Lower leg skin (tissue), 4 donors: ENCODE measurements at places on chromosomes 16 and 17.

DNA sequence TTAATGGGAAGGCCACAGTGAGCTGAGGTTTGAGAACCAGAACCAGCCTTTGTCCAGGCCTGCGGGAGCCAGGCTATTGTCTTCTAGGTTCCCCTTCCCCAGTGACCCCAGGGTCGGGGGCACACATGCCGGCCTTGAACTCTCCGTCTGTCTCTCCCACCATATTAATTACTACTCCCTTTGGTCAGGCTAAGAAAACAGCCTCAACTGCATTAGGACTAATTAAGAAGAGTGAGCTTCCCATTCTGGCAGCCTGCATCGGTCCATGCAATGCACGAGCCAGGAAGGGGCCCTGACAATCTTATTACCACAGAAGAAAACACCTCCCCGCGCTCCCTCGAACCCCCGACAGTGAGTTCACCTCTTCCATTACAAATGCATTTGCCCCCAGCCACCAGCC is 380.2 kb upstream of the ZFHX3 start:
- DNase-seq = no peak

DNA sequence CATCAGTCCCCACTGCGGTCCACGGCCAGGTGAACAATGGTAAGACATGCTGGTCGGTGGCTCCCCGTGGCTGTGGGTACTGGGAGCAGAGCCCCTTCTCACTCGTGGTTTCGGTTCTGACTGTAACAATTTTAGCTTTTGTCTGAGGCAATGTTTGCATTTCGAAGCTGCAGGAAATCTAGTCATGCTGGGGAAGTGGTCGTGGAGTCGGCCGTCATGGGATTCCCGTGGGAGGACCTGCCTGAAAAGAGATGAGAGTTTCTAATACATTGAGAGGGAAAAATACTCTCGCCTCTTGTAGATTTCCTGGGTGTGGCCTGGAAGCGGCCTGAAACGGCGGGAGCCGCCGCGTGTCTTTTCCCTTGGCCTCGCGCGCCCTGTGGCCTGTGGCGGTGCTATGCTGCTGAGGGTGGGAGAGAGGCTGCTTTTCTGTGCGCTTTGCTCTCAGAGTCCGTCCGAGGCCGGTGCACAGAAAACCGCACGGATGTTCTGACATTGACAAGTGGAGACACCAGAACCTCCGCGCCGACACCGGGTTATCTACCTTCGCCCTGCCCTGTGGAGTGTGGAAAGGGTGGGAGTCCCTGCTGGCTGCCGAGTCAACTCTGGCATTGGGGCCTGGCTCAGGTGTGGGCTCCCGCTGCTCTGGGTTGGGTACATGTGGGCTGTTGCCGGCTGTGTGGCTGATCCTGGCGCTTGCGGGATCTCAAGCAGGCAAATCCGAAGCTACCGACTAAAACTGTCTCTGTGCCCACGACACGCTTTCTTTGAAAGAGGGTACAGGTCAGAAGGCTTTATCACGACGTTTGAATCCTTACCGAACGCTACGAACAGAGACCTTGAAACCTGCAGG is 60.8 kb downstream of the WDR45B start:
- DNase-seq = no peak

DNA sequence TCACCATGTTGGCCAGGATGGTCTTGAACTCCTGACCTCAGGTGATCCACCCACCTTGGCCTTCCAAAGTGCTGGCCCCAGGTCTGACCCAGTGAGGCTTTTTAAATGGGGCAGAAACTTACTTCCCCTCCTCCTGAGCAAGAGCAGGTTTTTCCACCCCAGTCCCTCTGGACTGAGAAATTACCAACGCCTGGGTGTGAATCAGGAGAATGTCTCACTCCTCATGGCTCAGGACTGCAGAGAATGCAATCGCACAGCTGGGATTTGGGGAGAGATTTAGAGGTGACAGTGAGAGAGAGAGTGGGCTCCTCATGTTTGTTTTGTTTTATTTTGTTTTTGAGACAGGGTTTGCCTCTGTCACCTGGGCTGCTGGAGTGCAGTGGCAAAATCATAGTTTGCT is 203.6 kb downstream of the RAB11FIP4 start:
- DNase-seq = no peak

- no peak for DNase-seq
Observed at GRCh38 chr16:84367297-84367680, 1.0 kb upstream of the ATP2C2 start.

DNA sequence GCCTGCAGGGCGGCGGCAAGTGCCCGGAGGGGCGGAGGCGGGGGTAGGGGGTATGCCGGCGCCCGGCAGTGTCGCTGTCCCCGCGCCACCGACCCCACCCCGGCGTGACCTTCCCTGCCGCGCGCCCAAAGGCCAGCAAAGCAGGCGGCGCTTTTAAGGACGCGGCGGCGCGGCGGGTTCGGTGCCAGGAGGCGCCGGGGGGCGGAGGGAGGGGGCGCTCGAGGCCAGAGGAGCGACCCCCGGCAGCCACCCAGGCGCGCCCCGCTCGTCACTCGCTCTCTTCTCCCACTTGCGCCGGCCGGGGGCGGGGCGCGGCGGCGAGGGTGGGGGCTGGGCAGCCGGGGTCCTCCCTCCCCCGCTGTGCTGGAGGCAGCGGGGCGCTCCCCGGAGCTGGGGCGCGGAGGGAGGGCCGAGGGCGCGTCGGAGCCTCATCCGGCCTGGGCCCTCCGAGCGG is 8.6 kb upstream of the BAHCC1 start:
- no peak for DNase-seq

- DNase-seq = no peak
Observed at GRCh38 chr16:87621976-87622713, 19.8 kb downstream of the JPH3 start.

DNA sequence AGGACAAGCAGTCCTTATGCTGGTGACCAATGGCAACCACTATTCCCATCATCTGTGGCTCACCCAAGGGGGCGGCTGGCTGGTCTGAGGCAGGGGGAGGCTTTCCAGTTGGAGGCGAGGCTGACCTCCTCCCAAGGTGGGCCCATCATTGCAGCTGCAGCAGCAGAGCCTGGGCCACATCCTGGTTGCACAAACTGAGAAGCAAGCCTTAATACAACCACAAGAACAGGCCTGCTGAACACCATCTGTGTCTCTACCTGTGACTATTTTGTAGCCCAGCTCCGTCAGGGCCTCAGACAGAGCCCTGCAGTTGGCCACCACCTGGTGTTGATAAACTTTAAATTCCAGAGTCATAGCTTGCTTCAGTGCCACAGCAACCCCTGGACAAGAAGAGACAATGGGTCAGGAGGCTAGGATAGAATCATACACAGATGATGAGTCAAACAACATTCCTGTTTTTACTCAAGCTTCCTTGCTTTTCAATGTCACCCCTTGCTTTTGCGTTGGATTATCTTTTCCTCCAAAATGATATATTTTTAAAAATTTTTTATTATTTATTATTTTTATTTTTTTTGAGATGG is 17.9 kb downstream of the SMCR8 start:
- DNase-seq = no peak

GRCh38 chr17:21036361-21036881 is 6.4 kb downstream of the USP22 start:
- DNase-seq = peak; percentile 25

GRCh38 chr17:29018788-29019474 is 13.1 kb upstream of the SEZ6 start:
- DNase-seq = no peak

DNA sequence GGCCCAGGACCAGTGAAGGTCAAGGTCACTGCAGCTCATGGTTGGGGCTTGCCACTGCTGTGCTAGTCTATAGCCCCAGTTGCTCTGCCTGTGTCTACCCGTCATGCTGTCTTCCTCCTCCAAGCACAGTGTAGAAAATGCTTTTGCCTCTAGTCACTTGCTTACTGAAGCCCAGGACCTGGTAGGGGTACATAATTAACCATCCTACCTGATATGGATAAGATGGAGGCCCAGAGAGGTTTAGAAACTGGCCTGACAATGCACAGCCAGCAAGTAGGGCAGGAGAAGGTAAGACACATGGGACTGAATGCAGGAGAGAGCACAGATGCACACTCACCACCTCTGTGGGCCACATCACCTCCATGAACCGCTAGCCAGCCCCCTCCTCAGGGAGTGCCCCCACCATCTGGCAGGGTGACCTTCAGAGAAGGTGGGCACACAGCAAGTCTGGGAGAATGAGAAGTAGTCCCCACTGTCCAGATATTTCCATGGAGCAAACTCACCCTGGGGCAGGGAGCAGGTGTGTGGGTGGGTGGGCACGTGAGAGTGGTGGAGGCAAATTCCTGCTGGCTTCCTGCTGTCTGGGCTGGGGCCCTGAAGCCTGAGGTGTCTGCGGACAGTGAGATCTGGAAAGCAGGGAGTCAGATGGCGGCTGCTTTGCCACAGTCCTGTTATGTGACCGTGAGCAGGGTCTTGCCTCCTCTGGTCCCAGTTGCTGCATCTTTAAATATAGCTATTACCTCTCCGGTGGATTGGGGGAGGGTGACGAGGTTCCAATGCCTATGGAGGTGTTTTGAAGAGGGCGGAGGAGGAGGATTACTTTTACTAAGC is 1.0 kb downstream of the CX3CL1 start:
- no peak for DNase-seq

DNA sequence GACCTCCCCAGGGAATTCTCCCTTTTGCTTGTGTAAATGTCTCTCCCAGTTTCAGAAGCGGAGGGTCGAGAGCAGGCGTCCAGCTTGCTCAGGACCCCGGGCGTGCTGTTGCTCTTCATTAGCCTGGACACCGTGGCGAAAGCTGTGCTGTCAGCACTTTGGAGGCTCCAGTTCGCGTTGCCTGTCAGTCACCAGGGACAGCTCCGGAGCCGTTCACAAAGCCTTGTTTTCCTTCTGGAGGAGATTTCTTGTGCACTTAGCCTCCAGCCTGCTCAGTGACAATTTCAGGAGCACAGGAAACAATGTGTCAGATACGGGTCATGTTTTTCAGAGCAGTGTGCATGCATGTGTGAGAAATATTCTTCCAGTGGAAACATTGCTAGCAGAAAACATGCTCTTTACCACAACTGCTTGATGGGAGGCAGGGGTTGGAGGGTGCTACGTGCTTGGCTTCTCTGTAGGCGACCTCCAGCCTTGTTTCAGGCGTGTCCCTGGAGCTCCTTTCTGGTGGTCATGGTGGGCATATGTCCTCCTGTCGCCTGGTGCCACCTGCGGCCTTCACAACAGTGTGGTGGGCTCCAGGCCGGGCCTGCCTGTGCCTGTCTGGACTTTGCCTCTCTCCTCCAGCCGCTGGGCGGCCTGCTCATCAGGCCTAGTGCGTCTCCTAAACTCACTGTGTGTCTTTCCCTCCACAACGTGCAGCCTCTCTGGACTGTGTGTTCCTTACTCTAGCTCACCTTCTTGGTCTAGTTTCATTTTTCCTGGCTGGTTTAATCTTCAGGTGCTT is 29.0 kb downstream of the ZNF750 start:
- no peak for DNase-seq

DNA sequence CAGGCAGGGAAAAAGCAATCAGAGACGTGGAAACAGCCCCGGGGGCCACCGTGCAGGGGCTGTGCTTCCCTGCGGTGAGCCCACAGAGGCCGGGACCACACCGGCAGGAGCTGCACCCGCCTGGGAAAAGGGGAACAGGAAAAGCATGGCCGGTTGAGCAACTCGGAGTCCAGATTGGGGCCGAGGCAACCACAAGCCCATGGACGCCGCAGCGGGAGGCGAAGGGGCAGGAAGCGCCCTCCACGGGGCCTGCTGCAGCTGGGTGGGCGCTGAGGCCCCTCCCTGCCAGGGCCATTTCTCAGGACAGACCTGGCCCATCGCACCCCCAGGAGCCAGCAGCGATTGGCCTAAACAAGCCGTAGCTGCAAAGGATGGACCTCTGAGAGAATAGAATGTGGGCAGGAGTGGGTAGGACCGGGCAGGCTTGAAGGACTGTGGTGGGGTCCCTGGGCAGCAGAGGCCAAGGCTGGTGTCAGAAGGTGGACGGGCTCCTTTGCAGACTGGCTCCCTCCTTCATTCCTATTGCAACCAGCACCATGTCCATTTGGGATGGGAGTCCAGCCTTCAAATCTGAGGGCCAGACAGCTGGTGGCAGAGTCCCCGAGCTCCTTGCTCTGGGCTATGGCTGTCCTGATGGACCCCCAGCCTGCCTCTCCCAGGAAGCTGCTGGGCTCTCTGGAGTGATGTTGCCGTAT is 30.4 kb downstream of the COX4I1 start:
- DNase-seq = no peak

GRCh38 chr17:69907132-69907847 is 167.7 kb upstream of the KCNJ16 start:
- no peak for DNase-seq

DNA sequence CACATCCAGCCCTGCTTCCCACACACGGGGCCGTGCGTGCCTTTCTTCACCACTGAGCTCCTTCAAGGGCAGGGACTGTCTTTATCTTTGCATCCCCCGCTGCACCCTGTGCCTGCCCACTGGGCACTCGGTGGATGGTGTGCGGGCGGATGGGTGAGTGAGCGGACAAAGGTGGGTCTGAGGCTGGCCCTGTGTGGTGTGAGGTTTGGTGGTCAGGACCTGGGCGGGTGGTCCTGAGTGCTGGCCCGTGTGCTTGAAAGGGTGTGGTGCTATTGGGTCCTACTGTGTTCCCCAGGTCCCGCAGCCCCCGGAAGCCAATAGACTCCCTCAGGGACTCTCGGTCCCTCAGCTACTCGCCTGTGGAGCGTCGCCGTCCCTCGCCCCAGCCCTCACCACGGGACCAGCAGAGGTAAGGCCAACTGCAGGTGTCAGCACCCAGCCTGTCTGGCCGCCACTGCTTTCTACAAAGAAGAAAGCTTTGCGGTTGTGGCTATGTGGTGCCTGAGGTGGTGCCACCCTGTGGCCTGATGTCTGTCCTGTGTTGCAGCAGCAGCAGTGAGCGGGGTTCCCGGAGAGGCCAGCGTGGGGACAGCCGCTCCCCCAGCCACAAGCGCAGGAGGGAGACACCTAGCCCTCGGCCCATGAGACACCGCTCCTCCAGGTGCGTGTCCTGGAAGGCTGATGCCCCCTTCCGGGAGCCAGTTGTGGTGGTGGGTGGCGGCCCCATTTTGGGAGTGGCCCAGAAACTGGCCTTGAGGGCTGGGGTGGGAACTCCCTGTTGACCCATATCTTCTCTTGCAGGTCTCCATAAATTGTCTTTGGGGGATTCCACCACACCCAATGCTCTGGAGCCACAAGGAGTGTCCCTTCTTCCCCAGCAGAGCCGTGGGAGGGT is 6.8 kb downstream of the ELOB start:
- no peak for DNase-seq

DNA sequence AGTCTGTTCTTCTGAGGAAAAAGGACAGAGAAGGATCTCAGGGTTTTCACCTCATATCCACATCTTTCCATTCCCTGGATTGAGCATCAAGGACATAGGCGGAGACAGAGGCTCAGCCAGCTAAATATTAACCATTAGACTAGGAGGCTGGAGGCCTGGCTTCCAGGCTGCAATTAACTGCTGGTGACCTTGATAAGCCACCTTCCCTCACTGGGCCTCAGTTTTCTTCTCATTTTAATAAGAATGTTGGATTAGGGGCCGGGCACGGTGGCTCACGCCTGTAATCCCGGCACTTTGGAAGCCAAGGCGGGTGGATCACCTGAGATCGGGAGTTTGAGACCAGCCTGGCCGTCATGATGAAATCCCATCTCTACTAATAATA is 25.6 kb upstream of the CNOT1 start:
- DNase-seq = no peak

GRCh38 chr17:74840989-74841666 is 18.6 kb downstream of the GRIN2C start:
- DNase-seq = peak; percentile 58
